ENCODE measurements at places on chromosomes 2 and 18.
A peak's percentile ranks its signal among the peaks of the same experiment; 100 is the strongest.

- DNase-seq: peak; percentile 3
These were observed 112.2 kb downstream of the OSBPL6 start for GRCh38 chr2:178306352-178307073.

DNA sequence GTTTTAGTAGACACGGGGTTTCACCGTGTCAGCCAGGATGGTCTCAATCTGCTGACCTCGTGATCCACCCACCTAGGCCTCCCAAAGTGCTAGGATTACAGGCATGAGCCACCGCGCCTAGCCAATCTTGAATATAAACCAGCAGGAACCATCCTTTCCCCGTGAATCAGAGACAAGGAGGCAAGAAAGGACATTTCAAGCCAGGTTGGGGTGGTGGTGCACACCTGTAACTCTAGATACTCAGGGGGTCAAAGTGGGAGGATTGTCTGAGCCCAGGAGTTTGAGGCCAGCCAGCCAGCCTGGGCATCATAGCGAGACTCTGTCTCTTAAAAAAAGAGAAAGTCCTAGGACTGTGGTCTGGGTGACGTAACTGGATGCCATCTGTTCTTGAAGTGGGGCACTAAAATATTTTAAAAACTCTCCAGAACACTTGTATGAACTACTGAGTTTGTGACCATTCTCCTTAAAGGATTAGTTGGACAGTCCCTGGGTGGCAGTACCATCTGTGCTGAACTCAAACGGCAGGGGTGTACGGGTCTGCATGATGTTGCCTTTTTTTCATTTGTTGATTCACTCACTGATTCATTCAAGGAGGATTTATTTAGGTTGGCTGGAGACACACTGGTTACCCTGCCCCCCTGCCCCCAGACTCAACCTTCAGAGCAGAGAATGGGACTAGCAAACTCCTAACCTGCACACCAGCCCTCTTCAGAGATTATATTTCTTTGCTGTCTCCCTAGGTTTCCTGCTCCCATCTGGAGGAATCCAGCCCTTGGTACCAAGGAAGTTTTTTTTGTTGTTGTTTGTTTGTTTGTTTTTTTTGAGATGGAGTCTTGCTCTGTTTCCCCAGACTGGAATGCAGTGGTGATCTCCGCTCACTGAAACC, 2.9 kb upstream of the TLX2 start:
- DNase-seq: no peak

GRCh38 chr2:31979018-31979417, 31.8 kb downstream of the MEMO1 start:
- DNase-seq: no peak

GRCh38 chr2:215904101-215904500, 109.2 kb downstream of the MREG start:
- no peak for DNase-seq

GRCh38 chr2:149661844-149662243, 74.3 kb upstream of the MMADHC start:
- no peak for DNase-seq

DNA sequence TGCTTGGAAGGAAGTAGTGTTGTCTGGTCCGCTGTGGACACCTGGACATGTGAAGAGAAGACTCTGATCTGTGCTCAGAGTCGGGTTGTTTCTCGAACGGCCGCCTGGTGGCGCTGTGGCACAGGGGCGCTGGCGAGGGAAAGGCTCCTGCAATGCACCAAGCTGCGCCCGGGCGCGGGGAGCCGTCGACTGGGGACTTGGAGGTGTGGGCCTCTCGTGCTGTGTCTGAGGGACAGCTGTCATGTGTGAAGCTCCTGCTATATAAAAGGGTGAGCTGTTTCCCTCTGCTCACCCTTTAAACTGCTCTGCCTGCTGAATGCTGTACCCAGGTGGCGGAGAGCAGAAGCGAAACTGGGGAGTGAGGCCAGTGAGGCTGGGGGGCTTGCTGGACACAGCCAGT, 44.0 kb downstream of the GNAL start:
- peak; percentile 65 for DNase-seq

Measured in activated CD4-positive, alpha-beta T cell treated with anti-CD3 and anti-CD28 coated beads, Interleukin-2, amount 50 U/mL, for 1 hour (primary cell).